ENCODE measurements at places on chromosomes 6 and 20.
A peak's percentile ranks its signal among the peaks of the same experiment; 100 is the strongest.

DNA sequence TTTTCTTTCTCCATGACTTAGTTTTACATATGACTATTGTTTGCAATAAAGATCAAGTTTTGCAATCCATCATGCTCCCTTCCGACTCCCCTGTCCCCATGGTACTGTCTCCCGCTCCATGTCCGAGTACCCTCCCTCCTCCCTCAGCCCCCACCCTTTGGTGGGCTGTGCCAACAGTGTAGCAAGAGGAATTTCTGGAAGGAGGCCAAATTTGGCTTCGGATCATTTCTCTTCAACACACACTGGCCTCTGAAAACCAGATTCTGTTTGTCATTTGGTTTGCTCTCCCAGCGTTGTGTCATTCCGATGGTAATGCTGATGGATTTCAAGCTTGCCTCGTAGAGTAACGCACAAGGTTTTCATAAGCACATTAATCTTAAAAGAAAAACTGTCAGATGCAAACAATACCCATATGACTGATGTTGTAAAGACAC lies 22.9 kb upstream of the PAX1 start:
- no peak for DNase-seq

DNA sequence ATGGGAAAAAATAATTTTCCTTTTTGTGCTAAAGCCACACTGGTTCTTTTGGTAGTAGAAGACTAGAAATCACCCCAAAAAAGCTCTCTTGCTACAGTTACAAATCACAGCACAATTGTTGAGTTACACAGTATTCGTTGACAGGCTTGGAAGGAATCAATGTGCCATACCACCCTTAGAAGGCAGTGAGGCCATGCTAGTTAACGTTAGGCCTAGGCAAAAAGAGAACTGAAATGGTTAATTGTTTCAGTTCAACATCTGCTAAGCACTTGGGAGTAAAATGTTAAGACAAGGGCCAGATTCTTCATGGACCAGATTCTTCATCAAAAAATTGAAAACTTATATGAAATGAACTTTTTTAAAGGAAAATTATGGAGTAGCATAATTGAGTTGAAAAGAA lies 626.2 kb downstream of the UTRN start:
- no peak for DNase-seq

DNA sequence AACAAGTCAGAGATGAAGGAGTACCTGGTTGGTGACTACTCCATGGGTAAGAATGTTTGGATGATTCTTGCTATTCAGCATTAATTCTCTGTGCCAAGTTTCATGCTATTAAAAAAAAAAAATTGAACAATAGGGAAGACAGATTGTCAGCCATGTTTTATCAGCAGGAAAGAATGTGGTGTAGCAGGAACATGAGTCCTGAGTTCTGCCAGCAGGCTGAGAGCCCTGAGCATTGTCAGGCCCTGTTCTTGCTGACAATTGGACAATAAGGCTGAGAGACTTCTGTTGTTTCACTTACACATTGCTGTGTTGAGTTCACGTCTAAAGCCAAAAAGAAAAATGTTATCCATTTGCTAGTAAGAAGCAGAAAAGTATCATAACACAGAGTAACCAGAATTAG lies 70.4 kb upstream of the SMIM28 start:
- no peak for DNase-seq

DNA sequence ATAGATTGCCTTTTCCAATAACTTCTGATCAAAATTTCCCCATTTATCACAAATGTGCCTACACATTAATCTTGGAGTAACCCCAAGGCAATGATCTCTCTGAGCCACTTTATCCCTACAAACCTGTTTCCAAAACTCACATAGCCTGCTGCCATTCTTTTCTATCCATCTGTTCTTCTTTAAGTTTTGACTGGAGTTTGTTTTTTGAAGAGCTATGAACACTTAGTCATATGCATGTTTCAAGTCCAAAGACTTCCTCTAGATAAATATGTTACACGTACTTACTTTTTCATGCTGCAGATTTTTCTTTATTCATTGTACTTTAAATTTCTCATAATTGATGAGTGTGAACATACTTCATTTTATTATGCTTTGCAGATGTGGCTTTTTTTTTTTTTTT lies 488.9 kb upstream of the CITED2 start:
- DNase-seq, result no peak

- peak; percentile 56 for DNase-seq
These were observed 68.8 kb downstream of the CDC5L start for GRCh38 chr6:44456070-44456965.

- DNase-seq, result no peak
These were observed 17.9 kb downstream of the REPS1 start for GRCh38 chr6:138970159-138970558.

GRCh38 chr6:145643760-145644159 lies 91.6 kb downstream of the EPM2A start:
- DNase-seq, result no peak

- DNase-seq, result no peak
These were observed 31.5 kb downstream of the ARHGAP18 start for GRCh38 chr6:129678463-129678862.

DNA sequence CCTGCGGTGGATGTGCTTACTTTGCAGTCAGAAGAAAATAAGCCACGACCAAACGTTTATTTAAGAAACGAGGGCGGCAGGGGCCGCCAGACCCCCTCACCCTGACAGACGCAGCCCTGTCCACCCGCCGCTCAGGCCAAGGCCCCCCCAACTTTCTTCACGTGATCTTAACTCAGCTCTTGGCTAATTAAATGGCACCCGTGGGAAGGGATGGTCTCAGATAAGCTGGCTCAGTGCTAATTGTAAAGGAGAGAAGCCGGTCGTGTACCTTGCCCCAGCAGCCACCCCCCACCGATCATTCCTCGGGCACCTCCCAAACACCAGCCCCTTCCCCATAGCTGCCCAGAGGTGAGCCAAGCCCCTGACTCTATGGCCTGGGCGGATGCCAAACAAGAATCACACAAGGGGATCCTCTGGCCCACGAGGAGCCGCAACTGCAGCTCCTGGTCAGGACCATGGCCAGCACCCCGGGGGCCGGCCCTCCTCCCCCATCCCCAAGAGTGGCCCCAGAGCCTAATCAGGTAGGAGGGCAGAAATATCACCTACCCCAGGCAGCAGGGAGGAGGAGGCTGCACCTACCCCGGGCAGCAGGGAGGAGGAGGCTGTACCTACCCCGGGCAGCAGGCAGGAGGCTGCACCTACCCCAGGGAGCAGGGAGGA lies 11.2 kb downstream of the KCNQ2 start:
- peak; percentile 62 for DNase-seq

GRCh38 chr20:48406498-48406897 lies 421.3 kb downstream of the PREX1 start:
- DNase-seq, result no peak

- no peak for DNase-seq
These were observed 120.4 kb downstream of the RNF144B start for GRCh38 chr6:18507561-18507960.

DNA sequence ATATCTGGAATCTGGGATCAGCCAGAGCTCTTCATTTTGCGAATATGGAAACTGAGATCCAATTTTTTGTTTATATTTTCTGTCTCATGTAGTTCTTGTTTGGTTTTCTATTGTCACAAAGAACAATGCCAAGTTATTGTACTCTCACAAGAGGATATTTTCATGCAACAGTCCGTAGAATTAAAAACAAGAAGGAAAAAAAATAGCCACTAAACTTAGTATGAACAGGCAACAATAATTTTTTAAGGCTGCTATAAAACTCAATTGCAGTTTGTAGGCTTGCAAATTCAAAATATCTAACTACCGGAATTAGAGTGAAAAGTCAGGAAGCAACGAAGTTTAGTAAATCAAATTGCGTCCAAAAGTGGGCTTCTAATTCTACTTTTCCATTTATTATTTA lies 1.2 kb downstream of the POPDC3 start:
- DNase-seq, result no peak

DNA sequence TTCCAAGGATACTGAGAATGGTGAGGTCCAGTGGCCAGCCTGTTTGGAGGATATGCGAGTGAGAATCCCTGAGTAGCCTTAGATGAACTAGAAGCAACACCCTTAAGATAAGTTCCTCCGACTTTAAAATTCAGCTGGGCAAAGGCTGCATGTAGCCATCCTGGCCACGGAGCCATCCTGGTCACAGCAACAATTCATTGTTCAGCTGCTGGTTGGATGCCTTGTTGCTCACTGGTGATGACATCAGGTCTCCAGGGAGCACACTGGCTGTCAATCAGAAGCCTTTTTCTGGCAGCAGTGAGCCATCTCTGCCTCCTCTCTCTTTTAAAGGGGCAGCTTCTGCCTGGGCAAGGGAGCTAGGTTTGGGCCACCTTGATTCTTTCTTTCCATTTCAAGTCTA lies 22.4 kb upstream of the RIMS4 start:
- no peak for DNase-seq

DNA sequence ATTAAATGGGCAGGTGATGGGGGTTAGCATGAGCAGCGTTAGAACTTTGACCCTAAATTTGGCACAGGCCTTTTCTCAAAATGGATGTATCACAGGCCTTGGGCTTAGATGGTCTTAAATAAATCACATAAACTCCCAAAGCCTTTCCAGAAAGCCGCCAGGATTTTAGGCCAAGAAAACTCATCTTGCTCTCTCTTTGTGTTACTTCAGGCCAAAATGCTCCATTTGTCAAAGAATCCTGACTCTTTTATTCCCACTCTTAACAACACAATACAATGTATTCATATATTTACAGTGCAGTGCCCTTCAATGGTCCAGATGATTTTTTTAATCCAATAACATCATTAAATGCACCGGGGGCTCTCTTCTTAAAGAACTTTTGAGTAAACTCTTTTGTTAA lies 5.9 kb upstream of the TCP11 start:
- DNase-seq, result no peak
